Dermis blood vessel endothelial cell (primary cell): ENCODE measurements at places on chromosomes 2 and 18.

DNA sequence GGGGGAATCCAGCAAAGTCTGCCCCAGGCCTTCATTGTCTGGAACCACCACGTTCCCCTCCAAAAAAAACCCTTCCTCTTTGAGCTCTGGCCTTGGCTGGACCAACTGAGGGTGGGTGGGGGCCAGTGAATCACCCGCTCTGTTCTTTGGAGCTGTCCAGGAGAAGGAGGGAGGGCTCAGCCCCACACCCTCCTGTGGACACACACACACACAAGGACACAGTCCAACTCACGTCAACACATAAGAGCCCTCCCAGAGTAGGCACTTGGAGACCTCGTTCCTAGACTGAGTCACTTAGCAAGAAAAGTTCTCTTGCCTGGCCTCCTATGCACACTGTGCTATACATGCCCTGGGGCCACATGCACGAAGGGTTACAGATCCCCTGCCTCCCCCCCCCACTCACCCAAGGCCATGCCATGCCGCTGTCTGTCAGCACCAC, 1.2 kb upstream of the TNS1 start:
- DNase-seq, result no peak

GRCh38 chr18:10420561-10421352, 33.7 kb upstream of the APCDD1 start:
- DNase-seq, result no peak

- no peak for DNase-seq
Measured at GRCh38 chr2:99694331-99694730, 204.5 kb upstream of the REV1 start.

- peak; percentile 61 for DNase-seq
Measured at GRCh38 chr2:98487806-98488189, 43.1 kb downstream of the INPP4A start.

GRCh38 chr2:231597627-231598026, 5.0 kb downstream of the TEX44 start:
- DNase-seq, result no peak

DNA sequence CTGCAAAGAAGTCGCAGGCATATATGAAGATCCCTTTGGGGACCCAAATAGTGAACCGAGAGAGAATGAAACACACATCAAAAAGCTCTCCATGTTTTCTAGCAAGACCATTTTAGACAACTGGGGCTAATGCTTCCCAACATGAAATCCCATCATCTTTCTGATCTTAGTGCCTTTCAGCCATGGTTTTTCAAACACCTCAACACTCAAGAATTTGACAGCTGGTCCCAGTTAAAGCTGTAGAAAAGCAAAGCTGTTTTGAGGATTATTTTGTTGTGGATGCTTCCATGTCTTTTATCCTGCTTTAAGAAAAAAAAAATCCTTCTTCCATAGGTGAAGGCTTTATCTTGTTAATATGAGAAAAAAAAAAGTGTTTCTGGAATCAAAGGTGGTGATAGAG, 259.1 kb downstream of the STK39 start:
- no peak for DNase-seq

- no peak for DNase-seq
Measured at GRCh38 chr2:113278073-113278741, 514 bp downstream of the PAX8 start.

- no peak for DNase-seq
Measured at GRCh38 chr2:145197944-145198343, 678.0 kb upstream of the ZEB2 start.

GRCh38 chr2:12587729-12588522, 128.8 kb upstream of the TRIB2 start:
- peak; percentile 43 for DNase-seq

GRCh38 chr2:88165332-88166003, 4.7 kb upstream of the THNSL2 start:
- no peak for DNase-seq

GRCh38 chr2:216292886-216293301, 79.4 kb downstream of the MARCHF4 start:
- DNase-seq, result peak; percentile 27

GRCh38 chr2:3625186-3625585, 30.3 kb downstream of the COLEC11 start:
- no peak for DNase-seq

DNA sequence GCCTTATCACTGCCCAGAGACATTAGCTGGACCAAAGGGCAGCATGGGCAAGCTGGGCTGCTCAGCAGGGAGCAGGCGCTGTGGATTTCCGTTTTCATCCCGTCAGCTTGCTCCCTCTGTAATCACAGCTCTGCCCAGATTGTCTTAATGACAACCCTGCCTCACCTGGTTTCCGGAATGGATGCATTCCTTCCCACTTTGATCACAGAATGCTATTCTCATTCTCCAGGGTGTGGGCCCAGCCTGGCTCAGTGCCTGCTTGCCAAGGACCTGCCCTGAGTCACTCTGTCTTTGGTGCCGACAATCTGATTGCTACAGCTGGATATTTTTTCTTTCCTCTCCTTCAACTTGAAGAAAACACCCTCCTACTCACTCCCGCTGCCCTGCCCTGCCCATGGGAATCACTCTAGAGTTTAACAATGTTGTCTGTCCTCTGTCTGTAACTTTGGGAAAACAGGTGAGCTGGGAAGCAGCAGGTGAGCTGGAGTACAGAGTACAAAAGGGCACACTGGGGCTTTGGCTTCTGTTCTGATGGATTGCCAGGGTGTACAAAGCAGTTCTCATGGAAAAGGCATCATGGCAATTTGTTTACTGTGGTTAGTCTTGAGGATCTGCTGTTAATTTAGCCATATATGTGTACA, 27.2 kb upstream of the FAM136A start:
- DNase-seq, result peak; percentile 23

DNA sequence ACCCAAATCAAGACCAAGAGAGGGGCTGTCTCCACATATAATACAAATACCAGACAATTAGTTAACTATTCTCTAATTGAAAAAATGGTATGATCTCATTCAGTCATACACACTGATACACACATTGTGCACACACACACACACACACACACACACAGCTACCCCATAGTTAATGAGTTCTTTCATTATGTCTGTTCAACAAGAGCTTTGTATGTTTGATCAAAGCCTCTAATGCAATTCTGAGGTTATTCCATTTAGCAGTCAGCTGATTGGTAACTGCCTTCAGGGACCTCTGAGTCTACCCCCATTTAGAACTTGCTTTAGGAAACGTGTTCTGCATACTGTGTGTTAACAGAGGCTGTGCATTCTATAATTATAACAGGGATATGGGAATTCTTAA, 741.4 kb upstream of the LRRTM4 start:
- DNase-seq, result no peak

DNA sequence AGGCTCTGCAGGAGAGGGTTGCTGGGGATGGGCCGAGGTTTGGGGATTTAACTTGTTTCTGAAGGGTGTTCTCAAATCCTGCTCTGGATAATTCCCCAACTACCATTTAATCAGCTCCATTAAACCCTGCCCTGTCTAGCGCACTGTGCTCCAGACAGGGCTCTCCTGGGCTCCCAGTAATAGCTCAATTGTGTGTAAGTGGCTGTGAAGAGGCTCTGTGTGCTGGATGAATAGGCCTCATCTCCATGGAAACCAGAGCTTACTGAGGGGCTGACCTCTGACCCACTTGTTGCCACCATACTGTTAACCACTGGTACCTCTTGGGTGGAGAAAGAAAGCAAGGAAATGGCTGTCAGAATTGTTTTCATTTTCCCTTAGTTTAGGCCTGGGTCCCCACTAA, 92.9 kb downstream of the TGOLN2 start:
- no peak for DNase-seq

GRCh38 chr2:237026981-237027711, 58.5 kb upstream of the COPS8 start:
- DNase-seq, result peak; percentile 90

DNA sequence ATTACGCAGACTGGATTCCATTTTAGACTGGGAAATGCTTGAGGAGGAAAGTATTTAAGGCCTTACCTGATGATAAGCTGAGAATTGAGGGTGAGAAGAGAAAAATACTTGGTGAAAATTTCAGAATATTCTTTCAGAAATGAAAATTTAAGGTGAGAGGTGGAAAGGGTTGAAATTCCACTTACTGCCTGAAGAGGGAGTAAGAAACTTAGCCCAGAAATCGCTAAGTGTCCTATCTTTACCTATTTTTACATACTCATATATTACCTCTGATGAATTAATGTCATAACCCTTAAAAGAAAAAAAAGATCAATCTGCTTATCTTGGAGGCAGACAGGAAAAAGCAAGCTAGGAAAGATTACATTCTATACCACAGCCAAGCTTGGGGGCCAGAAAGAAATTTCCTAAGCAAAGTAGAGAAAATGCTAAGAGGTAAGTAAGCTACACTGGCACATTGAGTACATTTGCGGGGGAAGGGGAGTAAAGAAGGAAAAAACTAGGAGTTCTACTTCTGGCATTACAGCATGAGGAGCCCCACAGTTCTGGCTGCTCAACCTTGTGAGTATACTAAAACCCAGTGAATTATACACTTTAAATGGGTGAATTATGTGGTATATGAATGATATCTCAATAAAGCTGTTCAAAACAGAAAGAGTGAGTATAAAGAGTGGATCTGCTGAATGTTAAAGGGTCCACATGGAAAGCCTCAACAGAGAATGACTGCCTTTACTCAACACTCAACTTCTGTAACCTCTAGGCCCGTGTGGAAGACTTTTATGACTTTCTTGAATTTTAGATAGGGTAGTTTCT, 33.8 kb downstream of the SMC6 start:
- DNase-seq, result peak; percentile 60

GRCh38 chr2:138081225-138082073, 117.2 kb downstream of the HNMT start:
- DNase-seq, result no peak

- no peak for DNase-seq
Measured at GRCh38 chr18:76274468-76275289, 220.4 kb downstream of the ZNF516 start.

- no peak for DNase-seq
Measured at GRCh38 chr2:119338826-119339561, 27.6 kb downstream of the C2orf76 start.

DNA sequence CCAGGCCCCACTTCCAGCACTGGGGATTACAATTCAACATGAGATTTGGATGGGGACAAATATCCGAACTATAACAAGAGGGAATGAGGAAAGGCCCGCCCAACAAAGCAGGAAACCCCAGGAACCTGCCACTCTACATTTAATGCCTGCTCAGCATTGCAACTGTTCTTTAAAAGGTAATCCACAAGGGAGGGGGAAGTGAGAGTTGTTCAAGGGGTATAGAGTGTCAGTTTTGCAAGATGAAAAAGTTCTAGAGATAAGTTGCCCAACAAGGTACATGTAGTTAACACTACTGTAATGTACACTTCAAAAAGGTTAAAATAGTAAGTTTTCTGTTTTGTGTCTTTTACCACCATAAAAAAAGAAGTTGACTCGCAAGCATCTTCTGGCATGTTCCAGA, 137.6 kb downstream of the MBD2 start:
- DNase-seq, result no peak

DNA sequence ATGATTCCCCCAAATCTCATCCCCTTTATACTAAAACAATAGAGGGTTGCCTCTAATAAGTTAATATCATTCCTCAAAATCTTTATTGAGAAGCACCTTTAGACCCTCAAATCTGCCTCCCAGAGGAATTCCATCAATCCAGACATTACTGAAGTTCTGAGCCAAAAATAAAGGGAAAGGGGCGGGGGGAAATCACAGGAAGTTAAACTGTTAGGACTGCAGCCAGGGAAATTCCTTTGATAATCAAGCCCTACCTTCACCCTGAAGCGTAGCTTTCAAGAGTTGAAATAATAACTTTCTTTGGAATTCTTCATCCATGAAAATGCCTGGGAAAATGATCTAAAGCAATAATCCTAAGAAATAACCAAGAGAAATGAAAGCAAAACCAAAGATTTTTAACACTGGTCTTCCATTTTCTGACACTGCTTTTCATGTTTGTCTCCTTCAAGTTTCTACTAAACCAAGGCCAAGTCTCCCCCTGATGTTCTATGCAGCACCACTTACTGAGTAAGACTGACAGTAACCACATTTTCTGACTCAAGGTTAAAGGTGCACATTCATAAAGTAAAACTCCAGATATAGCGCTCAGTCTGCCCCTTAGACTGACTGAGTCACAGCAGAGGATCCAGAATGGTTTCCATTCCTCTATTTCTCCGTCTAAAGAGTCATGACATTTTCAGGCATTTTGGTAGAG, 78.2 kb downstream of the TCF4 start:
- peak; percentile 92 for DNase-seq

DNA sequence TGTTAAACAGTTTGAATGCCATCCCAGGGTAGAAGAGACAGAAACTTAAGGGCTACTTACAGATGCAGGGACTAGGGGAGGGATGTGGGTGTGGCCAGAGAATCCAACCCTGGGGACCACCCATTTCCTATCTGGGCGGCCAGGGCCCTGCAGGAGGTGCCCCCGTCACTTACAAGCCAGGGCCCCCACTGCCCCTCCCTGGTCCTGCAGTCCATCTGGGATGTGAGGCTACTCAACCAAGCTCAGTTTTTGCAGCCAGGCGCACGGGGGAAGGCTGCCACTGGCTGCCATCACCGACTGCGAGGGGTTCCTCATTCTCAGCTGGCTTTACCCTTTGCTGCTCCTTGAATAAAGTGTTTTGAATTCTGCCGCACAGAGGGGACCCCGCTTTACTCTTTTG, 42.1 kb downstream of the RRM2 start:
- no peak for DNase-seq

GRCh38 chr2:20541294-20541640, 94.4 kb downstream of the RHOB start:
- DNase-seq, result no peak

GRCh38 chr18:41075212-41075611, 879.8 kb upstream of the PIK3C3 start:
- DNase-seq, result no peak

GRCh38 chr2:96505231-96505889, at the start of gene NEURL3:
NEURL3 (minus strand) TSS chr2:96505357; CDS start chr2:96505286, 71 bp downstream.
- DNase-seq, result peak; percentile 74

DNA sequence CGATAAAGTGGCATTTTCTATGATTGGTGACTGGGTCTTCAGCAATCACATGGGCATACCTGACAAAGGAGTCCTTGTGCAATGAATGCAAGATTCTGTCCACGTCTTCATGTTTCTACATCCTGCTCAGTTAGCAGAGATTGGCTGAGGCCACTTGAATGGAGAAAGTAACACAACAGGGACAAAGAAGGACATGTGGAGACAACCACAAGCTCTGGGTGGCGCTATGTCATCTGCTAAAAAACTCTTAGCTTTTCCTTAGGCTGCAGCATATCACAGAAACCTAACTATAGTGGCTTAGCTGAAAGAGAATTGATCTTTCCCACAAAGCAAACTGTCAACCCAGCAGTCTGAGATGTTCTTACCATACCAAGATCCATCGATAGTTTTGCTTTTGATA, 1109.7 kb downstream of the SOCS6 start:
- DNase-seq, result peak; percentile 48

GRCh38 chr18:79616651-79617510, 62.7 kb upstream of the CTDP1 start:
- DNase-seq, result peak; percentile 24
